Ammon's horn (tissue), 1 donor: ENCODE measurements at places on chromosomes 4 and X.

GRCh38 chr4:1285790-1286553 is 3.7 kb upstream of the MAEA start:
- no peak for DNase-seq

DNA sequence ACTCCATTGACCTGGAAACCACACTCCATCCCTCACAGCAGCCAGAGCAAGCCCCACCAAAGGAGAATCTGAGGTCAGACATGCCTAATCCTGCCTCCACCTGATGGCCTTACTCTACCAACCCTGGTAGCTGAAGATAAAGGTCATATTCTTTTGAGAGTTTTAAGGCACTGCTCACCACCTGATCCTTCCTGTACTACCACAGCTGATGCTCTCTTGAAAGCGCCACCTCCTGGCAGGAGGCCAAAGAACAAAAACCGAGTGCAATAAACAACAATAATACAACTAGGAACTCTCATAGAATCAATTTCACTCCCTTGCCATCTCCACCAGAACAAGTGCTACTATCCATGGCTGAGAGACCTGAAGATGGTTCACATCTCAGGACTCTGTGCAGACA is 301.6 kb downstream of the NAF1 start:
- DNase-seq: no peak

DNA sequence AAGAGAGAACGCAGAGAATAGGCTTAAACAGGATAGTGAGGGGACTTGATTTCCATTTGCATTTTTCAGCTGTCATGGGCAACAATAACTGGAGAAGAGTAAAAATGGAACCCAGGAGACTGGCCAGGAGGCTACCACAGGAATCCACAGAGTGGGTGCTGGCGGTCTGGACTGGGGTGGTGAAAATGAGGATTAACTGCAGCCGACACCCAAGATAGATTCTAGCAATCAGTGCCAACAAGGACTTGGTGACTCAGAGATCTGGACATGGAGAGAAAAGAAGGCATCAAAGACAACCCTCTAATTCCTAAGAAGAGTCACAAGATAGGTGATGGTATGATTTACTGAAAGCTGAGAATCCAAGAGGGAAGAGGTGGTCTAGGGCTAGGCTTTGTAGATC is 102.8 kb downstream of the ATP8A1 start:
- DNase-seq: no peak

DNA sequence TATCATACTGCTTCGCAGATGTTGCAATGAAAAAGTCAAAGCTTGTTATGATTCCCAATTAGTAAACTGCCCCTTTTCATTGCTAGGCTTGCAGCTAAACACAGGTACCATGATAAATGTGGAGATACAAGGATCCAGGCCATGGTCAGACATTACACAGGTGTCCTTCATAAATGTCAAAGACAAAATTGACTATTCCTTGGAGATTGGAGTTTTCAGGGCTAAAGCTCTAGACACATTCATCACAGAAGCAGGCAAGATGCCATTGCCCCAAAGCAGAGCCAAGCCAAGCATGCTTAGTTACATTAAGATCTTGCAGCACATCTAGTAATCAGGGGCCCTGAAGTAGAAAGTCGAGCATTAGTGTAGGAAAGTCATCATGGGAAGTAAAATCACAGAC is 111.3 kb upstream of the INTU start:
- no peak for DNase-seq

DNA sequence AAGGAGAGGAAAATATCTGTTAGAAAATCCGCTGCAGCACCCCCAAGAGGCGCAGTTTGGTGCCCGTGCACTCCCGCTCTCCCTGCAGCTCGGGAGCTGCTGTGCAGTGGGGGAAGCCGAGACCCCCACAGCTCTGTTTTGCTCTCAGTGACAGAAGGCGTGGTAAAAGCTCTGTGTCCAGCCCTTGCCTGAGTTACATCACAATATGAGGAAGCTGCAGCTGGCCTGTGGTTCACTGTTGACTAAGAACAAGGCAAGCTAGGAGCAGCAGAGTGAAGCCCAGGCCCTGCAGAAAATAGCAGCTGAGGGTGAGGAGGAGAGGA is 88.5 kb upstream of the ADRA2C start:
- DNase-seq: no peak

DNA sequence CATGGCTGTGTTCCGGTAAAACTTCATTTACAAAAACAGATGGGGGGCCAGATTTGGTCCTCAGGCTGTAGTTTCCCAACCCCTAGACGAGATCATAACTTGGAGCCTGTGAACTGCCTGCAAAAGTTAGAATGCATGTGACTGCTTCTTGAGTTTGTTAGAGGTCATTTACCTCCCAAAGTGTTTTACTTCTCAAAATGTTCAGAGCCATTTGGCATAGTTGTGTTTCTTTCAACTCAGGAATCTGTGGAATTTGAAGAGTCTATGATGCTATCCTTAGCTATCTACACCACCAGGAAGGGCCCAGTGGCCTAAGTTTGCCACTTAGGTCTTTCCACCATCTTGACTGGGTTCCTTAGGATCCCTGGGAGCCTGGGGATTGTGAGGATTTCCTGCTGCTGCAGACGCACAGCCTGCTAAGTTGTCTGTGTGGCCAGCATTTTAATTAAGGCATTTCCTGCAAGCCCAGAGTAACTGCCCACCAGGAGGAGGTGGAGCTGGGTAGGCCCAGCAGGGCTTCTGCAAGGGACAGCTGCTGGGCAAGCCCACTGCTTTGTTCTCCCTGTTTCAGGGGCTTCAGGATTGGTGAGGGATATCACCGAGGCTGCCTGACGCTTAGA is 53.1 kb downstream of the CCNI start:
- peak; percentile 18 for DNase-seq

- DNase-seq: no peak
Measured at GRCh38 chr4:48499551-48500066, 9.6 kb downstream of the ZAR1 start.

DNA sequence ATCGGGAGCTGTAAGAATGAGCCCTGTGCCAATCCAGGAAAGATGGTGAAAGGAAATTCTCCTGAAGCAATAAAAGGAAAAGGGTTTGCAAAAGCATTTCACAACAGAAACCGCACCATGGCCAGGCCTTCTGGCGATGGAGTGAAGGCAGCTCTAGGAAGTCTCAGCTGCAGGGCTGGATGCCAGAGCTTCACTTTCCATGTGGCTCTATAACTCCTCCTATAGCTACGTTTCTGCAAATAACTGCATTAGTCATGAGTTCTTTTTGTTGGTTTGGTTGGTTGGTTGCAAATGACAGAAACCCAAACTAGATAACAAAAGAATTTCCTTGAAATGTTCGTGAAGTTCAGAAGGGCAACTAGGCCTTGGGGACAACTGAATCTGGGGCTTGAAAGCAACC is 84.6 kb downstream of the RELL1 start:
- no peak for DNase-seq

GRCh38 chrX:65034292-65034667 is 58.0 kb upstream of the ZC4H2 start:
- peak; percentile 1 for DNase-seq

GRCh38 chr4:165385126-165385525 is 6.3 kb downstream of the CPE start:
- peak; percentile 28 for DNase-seq

GRCh38 chr4:118765399-118765798 is 70.5 kb downstream of the SEC24D start:
- no peak for DNase-seq

- no peak for DNase-seq
Measured at GRCh38 chrX:109684136-109684535, 48.9 kb downstream of the ACSL4 start.

DNA sequence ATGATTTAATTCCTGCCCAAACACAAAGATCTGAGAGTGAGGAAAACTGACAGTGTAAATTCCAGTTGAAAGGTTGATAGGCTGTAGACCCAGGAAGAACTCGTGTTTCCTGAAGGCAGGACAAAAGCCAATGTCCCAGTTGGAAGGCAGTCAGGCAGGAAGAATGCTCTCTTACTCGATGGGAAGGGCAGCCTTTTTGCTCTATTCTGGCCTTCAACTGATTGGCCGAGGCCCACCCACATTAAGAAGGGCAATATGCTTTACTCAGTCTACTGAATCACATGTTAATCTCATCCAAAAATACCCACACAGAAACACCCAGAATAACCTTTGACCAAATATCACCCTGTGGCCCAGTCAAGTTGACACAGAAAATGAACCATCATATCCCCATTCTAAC is 45.3 kb upstream of the SOD3 start:
- no peak for DNase-seq

DNA sequence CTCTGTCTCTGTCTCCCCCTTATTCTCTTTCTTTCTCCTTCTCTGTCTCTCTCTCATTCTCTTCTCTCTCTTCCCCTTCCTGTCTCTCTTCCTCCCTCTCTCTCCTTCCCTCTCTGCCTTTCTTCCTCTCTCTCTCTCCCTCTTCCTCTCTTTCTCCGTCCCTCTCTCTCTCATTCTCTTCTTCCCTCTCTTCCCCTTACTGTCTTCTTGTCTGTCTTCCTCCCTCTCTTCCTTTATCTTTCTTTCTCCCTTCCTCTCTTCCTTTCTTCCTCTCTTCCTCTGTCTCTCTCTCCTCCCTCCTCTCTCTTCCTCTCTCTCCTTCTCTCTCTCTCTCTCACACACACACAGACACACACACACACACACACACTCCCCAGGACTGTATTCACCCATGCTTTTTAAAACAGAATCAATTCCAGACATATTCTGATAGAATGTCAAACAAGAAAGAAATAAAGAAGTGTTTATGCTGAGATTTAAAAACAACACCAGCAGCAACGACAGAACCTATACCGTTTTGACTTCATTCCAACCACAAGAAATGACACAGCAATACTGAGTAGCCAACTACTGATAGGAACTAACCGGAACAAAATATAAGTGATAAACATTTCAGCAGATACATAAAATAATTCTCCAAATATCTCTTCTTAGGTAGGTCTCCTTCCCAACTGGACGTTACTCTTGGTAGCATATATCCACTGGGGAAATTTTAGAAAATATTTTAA is 296.7 kb downstream of the ASMT start:
- no peak for DNase-seq

DNA sequence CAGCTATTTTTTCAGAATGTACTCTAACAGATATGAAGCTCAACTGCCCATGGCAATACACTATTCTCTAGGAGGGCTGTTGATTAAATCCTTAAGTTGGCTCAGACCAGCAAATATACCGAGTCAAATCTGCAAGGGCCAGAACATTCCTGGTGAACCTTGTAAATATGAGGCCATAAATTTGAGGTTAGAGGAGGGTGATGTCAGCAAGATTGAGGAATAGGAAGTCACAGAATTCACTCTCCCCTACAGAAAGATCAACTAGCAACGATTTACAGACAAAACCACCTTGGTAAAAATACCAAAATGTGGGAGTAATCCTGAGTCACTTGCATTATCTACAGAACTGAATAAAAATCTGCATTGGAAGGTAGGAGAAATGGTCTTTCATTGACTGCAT is 399.3 kb downstream of the GPM6A start:
- no peak for DNase-seq

- DNase-seq: no peak
Measured at GRCh38 chr4:121148000-121148399, 16.1 kb downstream of the TNIP3 start.

DNA sequence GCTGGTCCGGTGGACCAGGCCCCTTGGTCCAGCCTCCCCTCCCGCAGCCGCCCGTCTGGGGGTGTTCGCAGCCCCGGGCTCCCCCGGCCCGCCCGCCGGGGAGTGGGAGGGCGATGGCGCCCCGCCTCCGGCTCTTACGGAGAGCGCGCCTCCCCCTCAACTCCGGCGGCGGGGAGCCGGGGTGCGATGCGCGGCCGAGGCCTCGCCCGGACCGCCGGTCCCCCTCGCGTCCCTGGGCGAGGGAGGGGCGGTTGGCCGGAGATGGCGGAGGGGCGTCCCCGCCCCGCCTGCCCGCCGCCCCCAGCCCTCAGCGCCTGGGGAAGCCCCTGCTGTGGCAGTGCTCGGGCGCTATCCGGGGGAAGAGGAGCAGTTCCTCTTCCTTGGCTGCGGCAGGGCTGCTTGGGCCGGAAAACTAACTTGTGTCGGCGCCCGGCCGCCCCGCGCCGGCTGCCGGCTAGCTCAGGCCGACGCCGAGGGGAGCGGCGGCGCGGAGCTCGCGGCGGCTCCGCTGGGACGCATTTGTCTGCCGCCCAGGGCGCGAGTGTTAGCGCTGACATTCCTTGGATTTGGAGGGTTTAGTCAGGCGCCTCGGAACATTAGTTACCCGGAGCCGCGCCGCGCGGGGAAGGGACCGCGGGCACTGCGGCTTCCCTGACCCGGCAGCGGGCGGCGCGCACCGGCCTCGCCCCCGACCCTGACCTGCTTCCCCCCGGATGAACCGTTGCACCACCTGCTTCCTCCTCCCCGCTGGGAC is 994 bp downstream of the GALNT7 start:
- DNase-seq: peak; percentile 67

GRCh38 chrX:108537005-108537404 is 97.4 kb downstream of the COL4A5 start:
- peak; percentile 17 for DNase-seq

GRCh38 chrX:38726612-38727011 is 74.6 kb upstream of the MID1IP1 start:
- no peak for DNase-seq

DNA sequence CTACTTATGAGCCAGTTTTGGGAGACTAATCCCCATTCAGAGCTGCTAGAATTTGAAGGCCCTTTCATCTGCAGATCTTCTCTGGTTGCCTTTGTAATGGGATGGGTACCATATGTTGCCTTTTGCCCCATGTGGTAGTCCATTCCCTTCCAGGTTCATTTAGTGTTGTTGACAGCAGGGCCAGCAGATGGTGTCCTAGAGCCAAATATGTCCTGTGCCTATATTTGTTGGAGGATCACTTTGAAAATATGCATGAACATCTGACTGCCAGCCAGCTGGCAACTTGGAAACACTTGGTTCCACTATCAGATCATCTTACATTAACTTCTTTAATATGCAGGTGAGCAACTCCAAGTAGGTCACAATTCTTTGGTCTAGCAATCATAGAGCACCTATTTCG is 30.4 kb downstream of the CFAP299 start:
- DNase-seq: no peak

GRCh38 chr4:74983253-74983635 is 50.3 kb downstream of the PARM1 start:
- no peak for DNase-seq
